ENCODE measurements at places on chromosomes 13 and 19. TPM values are rescaled to one million over a fixed set of nuclear protein-coding genes. Genes with fewer than 3 reads are reported as not detected.

DNA sequence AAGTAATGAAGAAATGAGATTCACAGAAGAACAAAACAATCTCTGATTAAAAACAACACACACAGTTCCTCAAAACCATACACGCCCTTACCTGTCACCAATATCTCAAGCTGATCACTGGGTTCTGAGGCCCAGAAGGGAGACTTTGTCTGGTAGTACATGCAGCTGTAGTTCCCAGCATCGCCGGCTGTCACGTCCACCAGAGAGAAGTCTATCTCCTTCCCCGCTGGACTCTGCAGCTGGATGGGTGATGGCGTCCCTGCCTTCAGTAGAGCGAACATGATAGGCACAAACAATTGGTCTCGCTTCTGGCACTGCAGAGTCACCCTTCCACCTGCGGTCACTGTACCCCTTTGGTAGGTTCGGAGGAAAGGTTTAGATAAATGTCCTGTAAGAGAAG is 7.3 kb downstream of the TARM1 start:
- DNase-seq = no peak

DNA sequence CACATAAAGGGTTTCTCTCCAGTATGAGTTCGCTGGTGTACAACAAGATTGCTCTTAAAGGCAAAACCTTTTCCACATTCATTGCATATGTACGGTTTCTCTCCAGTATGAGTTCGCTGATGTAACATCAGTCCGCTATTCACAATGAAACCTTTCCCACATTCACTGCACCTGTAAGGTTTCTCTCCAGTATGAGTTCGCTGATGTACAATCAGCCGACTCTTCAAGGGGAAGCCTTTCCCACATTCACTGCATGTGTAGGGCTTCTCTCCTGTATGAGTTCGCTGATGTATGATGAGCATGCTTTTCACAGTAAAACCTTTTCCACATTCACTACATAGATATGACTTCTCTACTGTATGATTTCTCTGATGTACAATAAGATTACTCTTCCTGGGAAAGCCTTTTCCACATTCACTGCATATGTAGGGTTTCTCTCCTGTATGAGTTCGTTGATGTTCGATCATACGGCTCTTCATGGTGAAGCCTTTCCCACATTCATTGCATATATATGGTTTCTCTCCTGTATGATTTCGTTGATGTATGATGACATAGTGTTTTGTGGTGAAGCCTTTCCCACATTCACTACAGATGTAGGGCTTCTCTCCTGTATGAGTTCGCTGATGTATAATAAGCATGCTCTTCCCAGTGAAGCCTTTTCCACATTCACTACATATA is 6.0 kb upstream of the ZNF614 start:
- DNase-seq = peak; percentile 25

GRCh38 chr13:102817907-102818306 is 19.0 kb downstream of the BIVM start:
- DNase-seq = peak; percentile 10

The GFY gene
- not detected for total RNA-seq

The PMIS2 gene
- not detected for total RNA-seq

The TNNI3 gene
- total RNA-seq = 0.78 TPM

The MYO9B gene
- 36.9 TPM for total RNA-seq

The KEAP1 gene
- total RNA-seq = 62.7 TPM
